CD4-positive, alpha-beta T cell treated with Interferon alpha-2 for 1 hour (primary cell): ENCODE measurements at places on chromosomes 12 and 14.
A peak's percentile ranks its signal among the peaks of the same experiment; 100 is the strongest.

DNA sequence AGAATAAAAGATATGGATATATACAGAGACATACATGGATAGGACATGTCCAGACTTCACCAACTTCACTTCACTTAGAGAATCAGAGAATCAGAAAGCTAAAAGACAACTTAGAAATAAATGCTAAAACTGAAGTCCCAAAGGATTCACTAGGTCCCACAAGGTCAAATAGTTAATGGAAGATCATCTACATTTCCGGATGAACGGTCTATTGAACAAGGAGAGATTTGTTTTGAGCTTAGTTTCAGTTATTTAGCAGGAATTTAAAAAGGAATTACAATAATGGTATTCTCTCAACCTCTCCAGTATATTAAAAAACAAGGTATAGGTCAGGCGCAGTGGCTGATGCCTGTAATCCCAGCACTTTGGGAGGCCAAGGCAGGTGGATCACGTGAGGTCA lies 187.0 kb downstream of the MED13L start:
- no peak for DNase-seq

- DNase-seq = no peak
Measured at GRCh38 chr14:75404847-75405246, 23.0 kb upstream of the JDP2 start.

DNA sequence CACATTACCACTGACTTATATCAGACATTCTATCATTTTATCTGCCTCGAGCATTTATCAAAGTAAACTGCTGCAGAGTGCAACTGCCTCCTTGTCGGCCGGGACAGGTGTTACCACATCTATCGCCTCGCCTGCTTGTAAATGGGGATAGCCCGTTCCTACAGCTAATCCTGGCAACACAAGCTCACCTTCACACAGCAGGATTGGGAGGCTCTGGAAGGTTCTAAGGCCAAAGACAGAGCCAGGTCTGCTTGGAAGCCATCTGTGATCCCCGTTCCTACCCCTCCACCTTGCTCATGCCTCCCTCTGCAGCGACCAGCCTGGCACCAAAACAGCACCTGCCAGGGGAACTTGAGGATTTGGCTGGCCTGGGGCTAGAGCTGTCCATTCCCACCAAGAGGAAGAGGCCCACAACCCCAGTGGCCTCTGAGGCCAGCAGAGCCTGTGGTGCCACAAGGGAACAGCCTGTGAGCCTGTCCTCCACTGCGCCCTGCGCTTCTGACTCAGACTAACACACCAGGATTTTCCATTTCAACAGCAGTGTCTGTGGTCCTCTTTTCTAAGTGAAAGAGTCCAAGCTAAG lies 114.8 kb upstream of the DIO3 start:
- DNase-seq = no peak

DNA sequence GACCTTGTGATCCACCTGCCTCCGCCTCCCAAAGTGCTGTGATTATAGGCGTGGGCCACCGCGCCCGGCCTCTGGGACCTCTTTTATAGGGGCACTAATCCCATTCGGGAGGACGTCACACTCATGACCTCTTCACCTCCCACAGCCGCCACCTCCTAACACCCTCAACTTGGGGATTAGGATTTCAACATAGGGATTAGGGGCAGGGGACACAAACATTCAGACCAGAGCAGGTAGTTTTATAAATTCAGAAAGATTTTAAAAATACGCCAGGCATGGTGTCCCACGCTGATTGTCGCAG lies 49.4 kb downstream of the TPCN1 start:
- no peak for DNase-seq

DNA sequence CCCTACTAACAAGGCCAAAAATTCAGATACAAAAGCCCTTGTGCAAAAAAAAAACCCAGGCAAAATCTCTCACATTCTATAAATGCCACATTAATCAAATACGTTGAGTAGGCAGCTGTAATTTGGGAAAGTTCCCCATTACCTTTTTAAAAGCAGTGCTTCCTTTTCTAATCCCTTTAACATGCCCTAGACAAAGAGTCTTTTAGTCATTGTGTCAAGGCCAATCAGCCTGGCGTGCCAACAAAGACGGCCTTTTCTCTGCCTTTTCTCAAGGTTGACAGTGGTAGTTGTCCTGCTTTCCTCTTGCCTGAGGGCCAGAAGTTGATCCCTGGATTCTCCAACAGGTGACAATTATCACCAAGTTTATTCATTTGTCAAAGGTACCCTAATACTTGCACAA lies 62.5 kb upstream of the METAP2 start:
- DNase-seq = no peak

GRCh38 chr14:75978249-75978731 lies 3.5 kb downstream of the TGFB3 start:
- peak; percentile 8 for DNase-seq

DNA sequence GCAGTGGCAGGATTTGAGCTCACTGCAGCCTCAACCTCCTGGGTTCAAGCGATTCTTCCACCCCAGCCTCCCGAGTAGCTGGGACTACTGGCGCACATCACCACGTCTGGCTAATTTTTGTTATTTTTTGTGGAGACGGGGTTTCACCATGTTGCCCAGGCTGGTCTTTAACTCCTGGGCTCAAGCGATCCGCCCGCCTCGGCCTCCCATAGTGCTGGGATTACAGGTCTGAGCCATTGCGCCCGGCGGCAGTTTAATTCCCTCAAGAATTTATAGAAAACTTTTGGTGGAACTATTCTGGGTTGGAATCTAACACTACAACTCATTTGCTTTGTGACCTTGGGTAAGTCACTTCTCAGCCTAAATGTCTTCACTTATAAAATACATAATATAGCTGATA lies 1.8 kb upstream of the SP1 start:
- DNase-seq = no peak

GRCh38 chr14:55440385-55440784 lies at the start of gene TBPL2:
Gene TBPL2 (minus strand): TSS chr14:55440616. CDS start chr14:55440449, 167 bp downstream.
- DNase-seq = no peak

DNA sequence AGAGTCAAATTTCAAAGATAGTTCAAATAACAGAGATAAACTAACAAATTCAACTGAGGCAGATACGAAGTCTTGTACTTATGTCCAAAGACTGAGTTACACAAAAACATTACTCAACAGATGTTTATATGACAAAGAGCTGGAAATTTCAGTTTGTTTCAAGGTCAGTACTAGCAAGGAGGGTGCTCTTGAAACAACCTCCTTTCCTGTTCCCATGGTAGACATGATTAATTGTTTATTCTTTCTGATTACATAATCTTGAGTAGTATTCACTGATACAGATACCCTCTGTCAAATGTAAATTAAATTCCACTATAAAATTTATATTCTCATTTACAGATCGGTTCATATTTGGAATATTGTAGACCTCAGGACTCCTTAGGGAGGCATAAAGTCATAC lies 23.4 kb downstream of the TSPAN8 start:
- no peak for DNase-seq

GRCh38 chr12:93972411-93973208 lies 175.8 kb upstream of the PLXNC1 start:
- DNase-seq = no peak

GRCh38 chr14:30669594-30669993 lies 47.5 kb downstream of the SCFD1 start:
- no peak for DNase-seq

DNA sequence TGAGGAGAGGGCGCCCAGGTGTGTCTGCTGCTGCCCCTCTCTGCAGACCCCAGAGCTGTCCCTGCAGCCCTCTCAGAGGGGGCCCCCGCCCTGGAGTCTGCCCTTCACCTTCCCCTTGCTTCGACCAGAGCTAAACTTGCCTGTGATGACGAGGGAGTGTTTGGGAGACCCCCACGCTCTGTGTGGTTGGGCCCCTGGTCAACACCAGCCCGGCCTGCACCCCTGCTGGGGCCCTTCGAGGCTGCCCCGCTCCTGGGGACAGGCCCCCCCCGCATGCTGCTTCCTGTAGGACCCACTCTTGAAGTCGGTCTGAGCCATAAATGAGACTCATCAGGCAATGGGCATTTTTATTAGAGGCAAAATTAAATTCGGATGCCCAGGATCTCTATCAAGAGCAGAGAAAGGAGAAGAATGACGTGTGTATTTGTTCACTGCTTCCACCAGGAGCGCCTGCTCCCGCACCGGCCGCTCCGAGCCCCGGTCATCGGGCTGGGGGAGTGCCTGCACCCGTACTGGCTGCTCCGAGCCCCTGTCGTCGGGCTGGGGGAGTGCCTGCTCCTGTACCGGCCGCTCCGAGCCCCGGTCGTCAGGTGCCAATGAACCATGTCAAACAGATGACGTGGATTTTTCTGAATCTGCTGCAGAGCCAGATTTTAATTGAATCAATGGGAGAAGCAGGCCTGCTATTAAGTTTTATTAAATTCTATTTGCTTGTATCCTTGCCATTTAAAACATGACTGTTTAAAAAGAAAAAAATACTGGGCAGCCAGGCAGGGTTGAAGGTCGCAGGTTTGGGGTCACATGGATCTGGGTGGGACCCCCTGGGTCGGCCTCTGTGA lies 47.7 kb downstream of the NOC4L start:
- no peak for DNase-seq

- DNase-seq = no peak
Measured at GRCh38 chr14:39228509-39229221, 5.0 kb upstream of the MIA2 start.

DNA sequence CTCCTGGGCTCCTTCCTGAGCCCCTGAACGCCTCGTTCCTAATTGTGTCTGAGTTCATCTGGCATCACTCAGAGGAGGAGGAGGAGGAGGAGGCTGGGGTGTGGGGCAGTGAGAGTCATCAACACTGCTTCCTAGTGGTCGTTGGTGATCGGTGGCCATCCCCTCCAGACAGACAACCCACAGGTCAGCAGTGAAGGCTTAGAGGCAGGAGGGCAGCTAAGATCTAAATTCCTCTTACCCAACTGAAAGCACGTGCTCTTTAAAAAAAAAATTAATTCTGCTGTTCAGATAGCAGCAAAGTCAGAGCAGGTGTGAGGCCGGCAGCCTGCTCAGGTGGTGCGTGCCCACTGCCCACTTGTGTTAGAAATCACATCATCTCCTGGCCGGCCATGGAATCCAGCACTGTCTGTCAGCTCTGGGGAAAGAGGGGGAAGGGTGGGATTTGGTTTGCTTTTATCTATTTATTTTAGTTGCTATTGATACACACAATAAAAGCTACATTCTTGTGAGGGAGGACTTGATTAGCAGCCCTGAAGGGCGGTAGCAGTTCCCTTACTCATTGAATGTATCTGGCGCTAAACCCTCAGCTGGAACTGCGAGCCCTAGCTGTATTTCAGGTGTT lies 46.6 kb downstream of the PPP2R5C start:
- DNase-seq = no peak

DNA sequence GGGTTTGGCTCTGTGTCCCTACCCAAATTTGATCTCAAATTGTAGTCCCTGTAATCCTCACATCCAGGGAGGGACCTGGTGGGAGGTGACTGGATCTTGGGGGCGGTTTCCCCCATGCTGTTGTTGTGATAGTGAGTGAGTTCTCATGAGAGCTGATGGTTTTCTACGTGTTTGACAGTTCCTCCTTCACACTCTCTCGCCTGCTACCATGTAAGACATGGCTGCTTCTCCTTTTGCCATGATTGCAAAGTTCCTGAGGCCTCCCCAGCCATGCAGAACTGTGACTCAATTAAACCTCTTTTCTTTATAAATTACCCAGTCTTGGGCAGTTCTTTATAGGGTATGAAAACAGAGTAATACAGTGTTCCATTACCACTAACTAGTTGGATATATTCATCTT lies 10.3 kb upstream of the LRRC23 start:
- no peak for DNase-seq

DNA sequence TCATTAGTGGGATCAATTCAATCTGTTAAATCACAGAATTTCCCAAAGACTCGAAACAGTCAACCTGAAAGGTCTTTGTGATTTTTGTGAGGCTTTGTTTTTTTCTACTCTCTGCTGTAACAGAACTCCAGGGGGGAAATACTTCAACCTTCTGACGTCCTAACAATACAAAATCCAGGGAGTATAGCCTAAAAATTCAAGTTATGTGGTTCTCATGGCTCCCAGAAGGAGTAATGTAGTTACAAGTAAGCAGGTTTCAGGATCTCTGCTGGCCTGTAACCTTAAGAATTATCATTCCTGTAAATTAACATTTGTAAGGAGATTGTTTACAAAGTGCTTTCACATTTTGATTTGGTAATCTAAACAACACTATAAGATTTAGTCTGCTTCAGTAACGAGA lies 39.9 kb downstream of the VEZT start:
- DNase-seq = no peak

DNA sequence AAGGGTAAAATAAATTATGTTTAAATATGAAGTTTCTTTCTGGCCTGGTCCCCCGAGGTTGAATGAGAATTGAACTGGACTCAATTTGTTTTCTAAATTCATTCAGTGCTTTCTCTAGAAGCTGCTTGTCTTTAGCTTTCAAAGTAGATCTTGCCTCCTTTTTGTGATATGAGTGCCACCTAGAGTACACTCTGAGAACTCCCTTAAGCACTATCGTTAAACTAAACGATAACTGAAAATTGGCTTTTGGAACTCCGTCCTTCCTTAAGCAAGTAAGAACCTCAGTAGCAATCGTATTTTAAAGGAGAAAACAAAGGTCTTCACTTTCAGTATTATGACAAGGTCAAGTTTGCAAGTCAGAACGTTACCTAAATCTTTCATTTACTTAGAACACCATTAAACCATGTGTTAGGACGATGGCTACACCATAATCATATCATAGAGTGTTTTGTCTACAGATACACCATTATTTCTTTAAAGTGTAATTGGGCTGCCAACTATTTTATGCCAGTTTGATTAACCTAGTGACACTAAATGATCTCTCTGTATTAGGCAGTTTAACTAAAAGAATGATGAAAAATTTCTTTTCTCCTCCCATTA lies 364.8 kb downstream of the SNAPC1 start:
- DNase-seq = peak; percentile 56

DNA sequence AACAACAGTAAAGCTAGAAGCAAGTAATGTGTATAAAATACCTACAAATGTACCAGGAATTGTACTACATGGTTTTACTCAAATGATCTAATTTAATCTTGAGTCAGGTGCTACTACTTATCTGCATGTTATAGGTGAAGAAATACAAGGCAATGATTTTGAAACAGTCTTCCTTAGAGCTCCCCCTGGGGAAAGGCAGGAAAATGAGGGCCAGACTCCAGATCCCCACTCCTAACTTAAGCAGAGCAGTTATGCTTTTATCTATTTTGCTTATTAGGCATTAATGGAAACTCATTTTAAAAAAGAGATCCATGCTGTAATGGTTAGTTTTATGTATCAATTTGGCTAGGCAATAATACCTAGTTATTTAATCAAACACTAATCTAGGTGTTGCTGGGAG lies 109.3 kb upstream of the CPSF6 start:
- no peak for DNase-seq

DNA sequence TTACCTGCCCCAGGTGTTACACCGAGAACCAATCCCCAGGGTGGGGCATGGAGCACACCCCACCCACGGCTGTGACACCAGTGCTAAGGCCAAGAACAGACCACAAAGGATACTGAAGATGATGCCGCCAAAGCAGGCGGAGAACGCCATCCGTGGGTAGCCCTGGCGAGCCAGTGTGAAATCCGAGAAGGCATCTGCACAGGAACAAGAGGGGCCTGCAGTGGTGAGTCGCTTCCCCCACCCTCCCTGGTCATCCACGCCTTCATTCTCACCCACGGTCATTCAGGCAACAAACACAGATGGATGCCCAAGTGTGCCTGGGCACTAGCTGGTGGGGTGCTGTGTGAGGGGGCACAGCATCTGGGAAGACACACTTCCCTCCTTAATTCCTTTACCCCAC lies 28.5 kb downstream of the SLC8B1 start:
- DNase-seq = no peak

GRCh38 chr12:56086608-56087007 lies 6.6 kb downstream of the ERBB3 start:
- no peak for DNase-seq
